ENCODE measurements at places on chromosomes 2 and 18.
A peak's percentile ranks its signal among the peaks of the same experiment; 100 is the strongest.

DNA sequence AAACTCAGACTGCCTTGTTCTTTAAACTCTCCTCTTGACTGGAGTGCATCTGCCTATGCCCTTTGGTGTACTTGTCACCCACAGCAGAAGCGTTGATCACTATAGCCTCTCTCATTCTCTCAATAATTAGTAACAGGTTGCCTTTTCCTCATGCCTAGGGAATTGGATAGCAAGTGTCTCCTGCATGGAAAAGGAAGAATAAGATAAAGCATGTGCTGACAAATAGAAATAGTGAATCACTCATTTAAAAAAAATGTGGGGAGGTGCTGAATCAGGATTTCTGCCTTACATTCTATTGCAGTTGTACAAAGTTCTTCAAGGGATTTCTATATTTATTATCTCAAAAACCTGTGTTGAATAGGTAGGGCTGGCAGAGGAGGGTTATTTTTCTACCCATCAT lies 323.0 kb downstream of the TXNL1 start:
- no peak for DNase-seq

- no peak for DNase-seq
Measured at GRCh38 chr2:40440835-40441234, 11.1 kb downstream of the SLC8A1 start.

DNA sequence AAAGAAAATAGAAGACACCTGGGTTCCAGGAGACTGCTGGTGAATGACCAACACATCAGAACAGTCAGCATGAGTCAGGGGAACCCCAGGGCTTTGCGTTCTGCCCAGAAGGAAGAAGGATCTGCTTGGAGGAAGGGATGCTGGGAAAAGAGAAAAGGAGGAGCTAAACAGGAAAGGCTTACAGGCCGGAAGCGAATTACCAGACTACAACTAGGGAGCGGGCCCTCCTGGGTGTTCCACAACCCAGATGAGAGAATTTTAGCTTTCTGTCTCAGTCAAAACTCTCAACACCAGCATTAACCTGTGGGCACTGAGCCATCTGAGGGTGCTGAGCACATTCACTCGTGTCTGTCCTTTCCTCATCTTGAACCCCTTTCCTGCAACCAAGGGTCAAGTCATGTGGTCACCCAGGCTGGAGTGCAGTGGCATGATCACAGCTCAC lies 19.2 kb downstream of the CDC42EP3 start:
- DNase-seq, result no peak

DNA sequence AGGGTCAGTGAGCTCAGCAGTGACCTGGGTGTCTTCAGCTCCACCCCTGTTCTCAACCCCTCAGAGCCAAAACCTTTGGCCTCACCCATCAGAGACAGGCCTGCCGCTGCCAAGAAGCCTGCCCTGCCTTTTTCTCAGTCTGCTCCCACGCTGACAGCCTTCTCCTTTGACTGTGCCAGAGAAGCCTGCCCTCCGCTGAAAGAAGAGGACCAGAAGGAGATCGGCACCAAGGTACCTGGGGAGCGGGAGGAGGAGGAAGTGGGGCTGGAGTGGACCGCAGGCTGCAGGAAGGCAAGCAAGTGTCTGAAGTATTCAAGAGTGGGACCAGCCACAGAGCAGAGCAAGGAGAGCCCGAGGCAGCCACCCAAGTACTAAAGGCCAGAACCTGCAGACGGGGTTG lies 33.2 kb downstream of the TOGARAM2 start:
- DNase-seq, result no peak

GRCh38 chr2:238136820-238137537 lies 1.5 kb upstream of the KLHL30 start:
- DNase-seq, result no peak

GRCh38 chr2:119263025-119263424 lies 39.4 kb downstream of the STEAP3 start:
- DNase-seq, result no peak

- DNase-seq, result no peak
Measured at GRCh38 chr18:12597760-12598159, 60.1 kb downstream of the SPIRE1 start.

DNA sequence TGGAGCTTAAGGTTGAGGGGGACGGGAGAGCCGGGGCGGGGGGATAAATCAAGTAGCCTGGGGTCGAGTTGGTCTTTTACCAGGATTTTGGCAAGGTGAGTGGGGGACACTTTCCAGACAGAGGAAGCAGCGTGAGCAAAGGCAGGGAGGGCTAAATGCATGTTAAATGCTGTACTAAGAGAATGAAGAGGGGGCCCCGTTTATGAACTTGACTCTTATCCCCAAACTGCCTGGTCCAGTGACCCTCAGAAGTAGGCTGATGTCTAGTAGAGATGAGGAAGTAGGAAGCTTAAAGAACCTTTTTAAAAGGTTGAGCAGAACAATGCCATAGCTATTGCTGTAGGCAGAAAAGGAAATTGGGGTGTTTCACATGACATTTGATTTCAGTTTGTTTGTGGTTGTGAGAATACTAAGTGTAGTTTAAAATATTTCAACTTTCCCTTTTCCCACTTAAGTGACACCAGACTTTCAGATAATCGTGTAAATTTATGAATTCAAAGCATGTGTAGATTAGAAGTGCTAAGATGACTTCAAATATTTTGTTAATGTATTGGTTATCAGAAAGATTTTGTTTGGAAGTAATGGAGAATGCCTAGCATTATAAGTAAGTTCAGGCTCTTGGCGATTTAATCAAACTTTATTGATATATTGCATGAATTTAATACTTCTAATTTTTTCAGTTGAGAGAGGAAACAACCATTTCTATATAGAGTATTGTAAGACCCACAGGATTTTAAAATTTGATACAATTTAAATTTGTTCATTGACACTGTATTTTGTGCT lies 1.8 kb downstream of the REL start:
- no peak for DNase-seq

DNA sequence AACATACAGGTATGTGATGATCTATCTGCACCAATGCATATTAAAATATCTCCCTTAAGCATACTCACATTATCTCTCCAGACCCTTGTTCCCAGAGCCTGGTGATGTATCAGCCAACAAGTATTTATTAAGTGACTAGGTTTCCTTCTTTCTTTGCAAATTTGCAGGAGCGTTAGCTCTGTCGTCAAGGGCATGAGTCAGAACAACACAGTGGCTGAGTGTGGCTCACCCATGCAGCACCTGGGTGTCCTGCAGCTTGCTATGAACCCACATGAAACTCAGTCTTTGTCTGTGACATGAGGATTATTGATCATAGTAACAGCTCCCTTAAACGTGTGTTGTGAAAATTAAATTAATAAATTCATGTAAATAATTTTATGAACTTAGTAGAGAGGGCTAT lies 96.6 kb downstream of the PIEZO2 start:
- no peak for DNase-seq

GRCh38 chr2:43328832-43329231 lies 102.4 kb upstream of the ZFP36L2 start:
- DNase-seq, result no peak

- DNase-seq, result no peak
Measured at GRCh38 chr2:45168711-45169338, 159.6 kb upstream of the SIX2 start.

DNA sequence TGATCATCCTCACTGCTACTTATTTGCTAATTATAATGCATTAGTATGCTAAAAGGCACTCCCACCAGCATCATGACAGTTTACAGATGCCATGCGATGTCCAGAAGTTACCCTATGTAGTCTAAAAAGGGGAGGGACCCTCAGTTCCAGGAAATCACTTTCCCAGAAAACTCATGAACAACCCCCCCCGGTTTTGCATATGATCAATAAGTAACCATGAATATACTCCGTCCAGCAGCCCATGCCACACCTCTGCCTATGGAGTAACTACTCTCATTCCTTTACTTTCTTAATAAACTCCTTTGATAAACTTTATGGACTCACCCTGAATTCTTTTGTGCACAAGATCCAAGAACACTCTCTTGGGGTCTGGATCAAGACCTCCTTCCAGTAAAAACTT lies 86.8 kb downstream of the MALT1 start:
- DNase-seq, result no peak

- DNase-seq, result no peak
Measured at GRCh38 chr18:42112657-42113420, 157.8 kb downstream of the PIK3C3 start.

- DNase-seq, result no peak
Measured at GRCh38 chr2:187483537-187483936, 35.5 kb upstream of the CALCRL start.

GRCh38 chr2:166202778-166203177 lies 75.0 kb upstream of the SCN1A start:
- DNase-seq, result no peak

GRCh38 chr18:44969214-44969795 lies 288.6 kb downstream of the SETBP1 start:
- no peak for DNase-seq

GRCh38 chr2:178380763-178381162 lies 70.2 kb downstream of the PRKRA start:
- DNase-seq, result no peak

- no peak for DNase-seq
Measured at GRCh38 chr2:133523406-133523805, 44.9 kb downstream of the NCKAP5 start.

GRCh38 chr2:57575700-57576268 lies 470.8 kb upstream of the VRK2 start:
- DNase-seq, result no peak

DNA sequence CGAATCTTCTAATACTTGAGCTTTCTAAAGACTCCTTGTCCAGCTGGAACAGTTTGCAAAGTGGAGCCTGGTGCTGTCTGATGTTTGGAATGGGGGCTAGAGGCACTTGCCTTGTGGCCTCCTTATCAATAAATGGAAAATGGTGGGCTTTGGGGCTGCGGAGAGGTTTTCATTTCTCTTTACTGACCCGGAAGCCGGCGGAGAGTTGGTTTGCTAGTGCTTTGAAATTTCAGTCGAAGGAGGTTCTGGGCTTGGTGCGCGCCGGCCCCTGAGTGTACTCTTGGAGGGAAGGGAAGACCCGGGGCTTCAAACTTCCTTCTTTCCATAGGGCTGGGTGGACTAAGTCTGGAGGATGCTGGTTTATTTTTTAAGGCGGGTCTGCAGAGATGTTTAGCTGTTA lies 714 bp downstream of the RPIA start:
- peak; percentile 2 for DNase-seq

- no peak for DNase-seq
Measured at GRCh38 chr2:43329637-43330036, 103.2 kb upstream of the ZFP36L2 start.

DNA sequence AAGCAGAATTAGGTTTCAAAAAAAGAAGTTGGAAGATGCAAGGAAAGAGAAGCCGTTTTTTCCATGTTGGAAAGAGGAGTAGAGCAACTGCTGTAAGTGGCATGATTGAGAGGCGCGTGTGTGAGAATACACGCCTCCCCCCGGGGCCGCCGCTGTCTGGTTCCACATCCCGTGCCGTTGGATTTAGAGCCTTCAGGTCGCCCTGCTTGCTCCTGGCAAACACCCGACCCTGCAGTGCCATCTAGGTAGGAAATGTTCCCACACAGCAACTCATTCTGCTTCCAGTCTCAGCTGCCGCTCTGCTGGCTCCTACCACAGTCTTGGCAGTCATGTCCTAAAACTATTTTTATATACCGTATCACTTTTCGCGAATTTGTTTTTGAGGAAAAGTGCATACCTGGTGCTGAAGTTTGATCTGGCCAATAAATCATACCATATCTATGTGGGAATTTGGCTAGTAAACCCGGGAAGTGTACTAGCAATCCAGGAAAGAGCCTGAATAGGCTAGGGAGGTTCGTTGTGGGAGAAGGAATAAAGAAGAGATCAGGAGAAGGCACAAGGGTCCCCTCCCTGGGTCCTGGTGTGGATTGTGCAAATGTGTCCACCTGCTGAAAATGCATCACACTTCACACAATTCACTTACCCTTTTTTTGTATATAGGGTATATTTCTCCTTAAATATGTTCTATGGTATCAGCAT lies 372.7 kb downstream of the FBXO15 start:
- DNase-seq, result no peak

DNA sequence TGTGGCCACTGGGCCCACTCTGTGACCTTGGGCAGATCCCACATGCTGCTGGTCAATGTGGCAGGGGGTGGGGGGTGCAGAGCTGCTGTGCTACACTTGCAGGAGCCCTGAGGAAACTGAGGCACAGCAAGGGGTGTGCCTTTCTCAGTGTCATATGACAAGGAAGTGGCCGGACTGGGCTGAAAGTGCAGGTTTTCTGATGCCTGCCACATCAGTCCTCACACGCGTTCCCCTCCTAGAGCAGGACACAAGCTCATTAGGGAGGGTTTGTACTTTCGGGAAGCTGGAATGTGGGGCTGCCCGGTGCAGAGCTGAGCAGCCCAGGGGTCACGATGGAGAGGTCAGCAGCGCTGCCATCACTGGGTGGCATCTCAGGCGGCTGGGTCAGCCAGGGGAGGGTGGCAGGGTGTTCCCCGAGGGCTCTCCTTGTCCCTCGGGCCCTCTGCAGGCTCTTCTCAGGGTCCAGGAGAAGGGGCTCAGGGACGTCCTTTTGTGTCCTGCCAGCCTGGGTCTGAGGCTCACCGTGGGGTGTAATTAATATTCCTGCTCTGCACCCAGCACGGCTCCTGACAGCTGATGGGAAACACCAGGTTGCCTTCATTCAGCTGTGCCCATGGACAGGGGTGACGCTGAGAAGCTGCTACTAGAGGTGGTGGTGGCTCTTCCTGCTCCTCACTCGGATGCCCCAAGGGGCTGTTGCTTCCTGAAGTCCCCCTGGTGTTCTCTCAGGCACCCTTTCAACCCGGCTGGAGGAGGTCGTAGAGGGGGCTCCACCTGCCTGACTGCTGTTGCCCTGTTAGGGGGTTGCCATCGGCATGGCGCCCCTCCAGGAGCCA lies 62.1 kb upstream of the HDAC4 start:
- no peak for DNase-seq

DNA sequence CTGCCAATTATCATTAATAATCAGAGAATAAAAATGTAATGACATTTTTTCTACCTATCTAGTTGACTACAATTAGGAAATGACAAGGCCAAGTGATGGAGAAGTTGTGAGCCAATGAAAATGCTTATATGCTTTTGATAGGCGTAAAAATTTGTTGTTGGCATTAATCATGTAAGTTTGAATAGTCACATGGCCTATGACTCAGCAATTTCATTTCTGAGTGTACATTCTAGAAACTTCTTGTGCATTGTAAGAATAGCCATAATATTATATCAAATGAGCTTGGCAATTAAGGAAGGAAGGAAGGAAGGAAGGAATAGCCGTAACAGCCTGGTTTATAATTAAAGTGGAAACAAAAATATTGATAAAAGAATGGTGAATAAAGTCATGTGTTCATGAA lies 179.9 kb downstream of the PTH2R start:
- DNase-seq, result no peak

DNA sequence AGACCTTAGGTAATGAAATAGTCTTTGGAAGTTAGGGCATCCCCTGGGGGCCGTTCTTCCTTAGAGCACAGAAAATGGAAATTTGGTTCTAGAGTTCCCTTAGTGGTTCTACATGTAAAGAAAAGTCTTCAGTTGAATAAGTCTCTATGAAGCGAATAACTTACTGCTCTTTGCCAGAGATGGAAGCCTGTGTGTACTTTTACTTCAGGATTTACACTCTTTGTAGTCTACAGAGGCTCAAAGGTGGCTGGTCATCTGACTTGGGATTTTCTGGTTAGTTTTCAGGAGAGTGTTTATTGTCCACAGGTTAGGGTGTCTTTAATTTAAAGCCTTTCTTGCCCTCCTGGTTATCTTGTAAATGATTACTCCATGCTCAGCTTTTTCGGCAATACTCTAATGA lies 210.6 kb downstream of the ZNF521 start:
- no peak for DNase-seq

- DNase-seq, result no peak
Measured at GRCh38 chr2:106537791-106538191, 50.6 kb downstream of the CD8B2 start.
